ENCODE measurements at places on chromosomes 3 and 15. TPM values are rescaled to one million over a fixed set of nuclear protein-coding genes. Genes with fewer than 3 reads are reported as not detected.
A peak's percentile ranks its signal among the peaks of the same experiment; 100 is the strongest.

The ARGFX gene
- not detected for total RNA-seq

GRCh38 chr15:29621616-29622015, 200.7 kb downstream of the TJP1 start:
- no peak for DNase-seq

- no peak for DNase-seq
These were observed 96.3 kb upstream of the DLG1 start for GRCh38 chr3:197394464-197395321.

The SLC28A1 gene
- not detected for total RNA-seq

DNA sequence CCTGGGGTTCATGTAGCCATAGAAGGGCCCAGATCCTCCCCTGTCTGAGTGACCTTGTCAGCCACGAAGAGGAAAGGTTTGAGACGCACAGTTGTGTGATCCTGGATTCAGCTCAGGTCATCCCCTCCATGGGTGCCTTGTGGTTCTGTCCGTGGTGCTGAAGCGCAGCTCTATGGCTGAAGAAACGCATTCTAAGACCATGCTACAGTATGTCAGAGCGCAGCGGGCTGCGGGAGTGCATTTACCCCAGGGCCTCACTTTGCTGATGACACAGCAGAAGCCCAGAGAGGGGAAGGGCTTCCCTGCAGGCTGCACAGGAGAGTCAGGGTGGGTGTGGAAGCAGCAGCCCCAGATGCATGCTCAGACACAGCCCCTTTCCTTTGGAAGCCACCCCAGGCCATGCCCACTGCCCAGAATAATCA, 68.8 kb upstream of the IQSEC1 start:
- DNase-seq, result peak; percentile 51

The ISLR gene
- not detected for total RNA-seq

DNA sequence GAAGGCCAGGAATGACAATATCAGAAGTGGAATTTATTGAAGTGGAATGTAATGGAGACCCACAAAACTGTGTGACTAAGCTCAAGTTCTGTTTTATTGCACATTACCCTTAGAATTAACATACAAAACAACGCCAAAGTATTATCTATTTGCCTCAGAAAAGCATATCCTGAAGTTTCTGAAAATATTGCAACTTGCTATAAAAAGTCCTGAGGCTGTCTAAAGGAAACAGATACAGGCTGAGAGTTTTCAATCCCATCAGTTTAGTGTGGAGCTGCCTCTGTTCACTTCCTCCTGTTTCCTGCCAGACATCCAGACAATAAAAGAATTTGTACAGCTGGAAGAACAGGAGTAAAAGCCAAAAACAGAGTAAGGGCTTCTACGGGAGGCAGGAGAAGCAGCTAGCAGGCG, 108.8 kb downstream of the FBN1 start:
- DNase-seq, result no peak

- DNase-seq, result no peak
These were observed 38.7 kb upstream of the CSPG5 start for GRCh38 chr3:47617086-47618010.

The NPAP1 gene
- total RNA-seq, result under 0.01 TPM

The CAMKV gene
- 1.3 TPM for total RNA-seq

The UBXN7 gene
- 14.8 TPM for total RNA-seq

- DNase-seq, result no peak
These were observed 17.3 kb downstream of the IL16 start for GRCh38 chr15:81213982-81214381.

The STARD5 gene
- 4.3 TPM for total RNA-seq

DNA sequence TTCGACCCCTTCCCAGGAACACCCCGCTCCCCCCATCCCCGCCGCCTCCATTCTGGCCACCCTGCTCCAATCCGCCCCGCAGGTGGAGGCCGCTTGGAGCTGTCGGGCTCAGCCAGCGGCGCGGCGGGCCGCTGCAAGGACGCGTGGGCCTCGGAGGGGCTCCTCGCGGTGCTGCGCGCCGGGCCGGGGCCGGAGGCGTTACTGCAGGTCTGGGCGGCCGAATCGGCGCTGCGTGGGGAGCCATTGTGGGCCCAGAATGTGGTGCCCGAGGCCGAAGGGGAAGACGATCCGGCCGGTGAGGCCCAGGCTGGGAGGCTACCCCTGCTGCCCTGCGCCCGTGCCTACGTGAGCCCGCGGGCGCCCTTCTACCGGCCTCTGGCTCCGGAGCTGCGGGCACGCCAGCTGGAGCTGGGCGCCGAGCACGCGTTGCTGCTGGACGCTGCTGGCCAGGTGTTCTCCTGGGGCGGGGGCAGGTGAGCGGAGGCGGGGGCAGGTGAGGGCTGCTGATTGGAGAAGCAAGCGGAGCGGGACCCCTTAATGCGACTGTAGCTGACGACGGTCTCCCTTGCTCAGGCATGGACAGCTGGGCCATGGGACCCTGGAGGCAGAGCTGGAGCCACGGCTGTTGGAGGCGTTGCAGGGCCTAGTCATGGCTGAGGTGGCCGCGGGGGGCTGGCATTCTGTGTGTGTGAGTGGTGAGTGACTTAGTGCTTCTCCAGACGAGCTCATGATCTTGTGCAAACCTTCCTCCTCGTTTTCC, 2.5 kb downstream of the RCCD1 start:
- DNase-seq, result no peak

DNA sequence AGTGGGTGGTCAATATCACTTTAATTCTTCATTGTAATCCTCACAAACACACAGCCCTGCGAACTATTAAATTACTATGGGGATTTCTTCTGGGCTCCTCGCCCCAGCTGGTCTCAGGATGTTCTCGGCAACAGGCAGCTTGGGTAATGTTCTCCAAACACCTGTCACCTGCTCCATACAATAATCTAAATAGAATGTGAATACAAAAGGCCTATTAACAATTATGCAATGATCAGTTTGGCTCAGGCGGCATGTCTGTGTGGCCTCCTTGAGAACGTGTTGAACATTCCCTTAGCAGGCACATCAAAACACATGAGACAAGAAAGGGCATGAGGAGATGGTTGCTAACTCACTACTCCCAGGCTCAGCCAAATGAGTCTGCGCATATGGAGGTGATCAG, 158.6 kb upstream of the KBTBD8 start:
- no peak for DNase-seq

DNA sequence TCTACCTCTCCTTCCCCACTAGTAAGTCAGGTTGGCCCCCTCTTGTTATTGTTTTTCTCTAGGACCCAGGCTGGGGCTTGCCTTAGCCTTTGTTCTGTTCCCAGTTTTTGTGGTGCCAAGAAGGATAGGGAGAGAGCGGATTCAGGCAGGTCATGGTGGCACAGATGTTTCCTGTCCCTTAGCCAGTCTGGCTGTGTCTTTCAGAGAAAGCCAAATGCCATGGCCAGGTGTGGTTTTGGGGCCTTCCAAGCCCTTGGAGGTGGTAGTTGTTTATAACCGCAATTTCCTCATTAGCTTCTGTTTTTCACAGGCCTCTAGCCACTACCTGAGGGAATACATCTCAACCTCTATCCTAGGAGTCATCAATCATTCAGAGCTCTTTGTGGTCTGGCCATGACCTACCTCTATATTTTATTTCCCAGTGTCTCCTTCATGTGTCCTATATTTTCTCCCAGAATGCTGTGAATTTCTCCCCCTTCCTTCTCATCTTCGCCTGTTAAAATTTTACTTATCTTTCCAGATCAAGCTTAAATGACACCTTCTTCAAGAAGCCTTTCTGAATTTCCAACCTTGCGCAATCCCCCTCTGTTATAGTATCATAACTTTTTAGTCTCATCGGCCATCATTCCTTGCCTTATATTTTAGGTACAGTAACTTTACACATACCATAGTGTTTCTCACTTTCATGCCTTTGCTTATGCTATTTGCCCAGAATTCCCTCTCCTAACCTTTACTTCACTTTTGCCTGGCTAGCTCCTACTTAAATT, 38.2 kb downstream of the TIMP4 start:
- peak; percentile 77 for DNase-seq

The LRRC49 gene
- 1.6 TPM for total RNA-seq

Measured in hematopoietic multipotent progenitor cell (in vitro differentiated cells).